ENCODE measurements at places on chromosomes 5 and 9. TPM values are rescaled to one million over a fixed set of nuclear protein-coding genes. Genes with fewer than 3 reads are reported as not detected.

Gene RPS14
- 3,322 TPM for total RNA-seq

Gene SH3PXD2B
- total RNA-seq: 14.5 TPM

Gene AQP7
- 0.34 TPM for total RNA-seq

Gene ZDHHC21
- total RNA-seq: 5.5 TPM

Gene BNC2
- 28.8 TPM for total RNA-seq

Gene PCDH12
- total RNA-seq: under 0.01 TPM

Gene HIGD2A
- 29.9 TPM for total RNA-seq

Gene ELOVL7
- 0.09 TPM for total RNA-seq

Gene SH3GL2
- not detected for total RNA-seq

Gene ALDH1A1
- 10.1 TPM for total RNA-seq

Gene CCDC183
- 0.32 TPM for total RNA-seq

Gene ITGA1
- total RNA-seq: 4.3 TPM

Gene ARID3C
- total RNA-seq: not detected

Gene MARCOL
- not detected for total RNA-seq

Gene ZDHHC12
- 28.7 TPM for total RNA-seq

Gene SLC6A19
- total RNA-seq: not detected

Gene CCDC180
- 5.2 TPM for total RNA-seq

Gene KCNN2
- total RNA-seq: not detected

Gene SHOC1
- total RNA-seq: not detected

Gene FGF1
- 0.34 TPM for total RNA-seq

Gene HRH2
- not detected for total RNA-seq

Gene SLCO6A1
- total RNA-seq: not detected

Gene OR4F3
- total RNA-seq: not detected

Gene IL13
- total RNA-seq: not detected

Gene OTULINL
- not detected for total RNA-seq

Gene TAF11L10
- not detected for total RNA-seq

Gene ECM2
- 7.2 TPM for total RNA-seq

Gene ANKH
- 19.8 TPM for total RNA-seq

Gene ARHGEF37
- 1.8 TPM for total RNA-seq

Gene SH2D3C
- total RNA-seq: not detected

Data from bronchial smooth muscle cell (primary cell).